Fibroblast of skin of abdomen (primary cell): ENCODE measurements at places on chromosomes 6 and 20.
A peak's percentile ranks its signal among the peaks of the same experiment; 100 is the strongest.

DNA sequence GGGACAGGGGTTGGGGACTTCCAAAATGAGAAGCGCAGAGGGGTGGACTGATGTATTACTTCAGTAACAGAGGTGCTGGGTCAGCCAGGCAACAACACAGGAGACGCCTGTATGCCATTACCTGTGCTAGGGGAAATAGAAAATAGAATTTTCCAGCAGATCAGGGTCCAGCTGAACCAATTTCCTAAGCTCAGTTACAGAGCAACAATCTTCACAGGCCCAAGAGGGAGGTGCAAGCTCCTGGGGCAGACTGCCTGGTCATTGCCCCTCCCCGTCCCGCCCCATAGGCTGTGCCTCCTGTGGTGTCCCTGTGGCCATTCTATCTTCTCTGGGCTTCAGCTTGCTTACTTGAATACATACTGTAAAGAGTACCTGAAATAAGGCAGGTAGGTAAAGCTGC lies 3.7 kb downstream of the KCNK5 start:
- no peak for DNase-seq

DNA sequence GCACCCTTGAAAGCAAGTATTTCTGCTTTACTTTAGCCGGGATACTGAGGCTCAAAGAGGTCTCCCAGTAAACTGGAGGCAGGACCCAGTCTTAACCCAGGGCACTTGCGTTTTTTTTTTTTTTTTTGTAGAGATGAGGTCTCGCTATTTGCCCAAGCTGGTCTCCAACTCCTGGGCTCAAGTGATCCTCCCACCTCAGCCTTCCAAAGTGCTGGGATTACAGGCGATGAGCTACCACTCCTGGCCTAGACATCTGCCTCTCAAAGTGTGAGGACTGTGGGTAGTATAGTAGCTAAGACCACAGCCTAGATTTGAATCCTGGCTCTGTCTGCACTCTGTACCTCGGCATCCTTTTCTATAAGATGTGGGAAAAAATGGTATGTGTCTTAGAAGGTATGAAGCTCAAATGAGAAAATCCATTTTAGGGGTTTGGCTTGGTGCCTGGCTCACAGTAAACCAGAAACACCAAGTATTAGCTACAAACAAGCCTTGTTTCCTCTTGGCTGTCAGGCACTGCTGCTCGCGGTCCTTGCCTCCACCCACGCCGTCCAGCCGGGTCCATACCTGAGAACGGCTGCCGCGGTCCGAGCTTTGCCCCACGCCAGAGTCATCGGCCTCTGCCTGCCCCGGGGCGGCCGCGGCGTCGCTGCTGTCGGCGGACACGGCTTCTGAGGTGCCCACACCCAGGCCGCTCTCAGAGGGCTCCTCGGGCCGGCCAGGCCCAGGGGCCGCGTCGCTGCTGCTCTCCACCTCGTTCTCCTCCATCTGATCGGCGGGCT lies 1.2 kb downstream of the ZNF335 start:
- peak; percentile 24 for DNase-seq

- DNase-seq: peak; percentile 10
Observed at GRCh38 chr20:7608250-7608649, 332.0 kb downstream of the HAO1 start.

GRCh38 chr6:161413355-161413771 lies 139.5 kb upstream of the AGPAT4 start:
- DNase-seq: no peak

DNA sequence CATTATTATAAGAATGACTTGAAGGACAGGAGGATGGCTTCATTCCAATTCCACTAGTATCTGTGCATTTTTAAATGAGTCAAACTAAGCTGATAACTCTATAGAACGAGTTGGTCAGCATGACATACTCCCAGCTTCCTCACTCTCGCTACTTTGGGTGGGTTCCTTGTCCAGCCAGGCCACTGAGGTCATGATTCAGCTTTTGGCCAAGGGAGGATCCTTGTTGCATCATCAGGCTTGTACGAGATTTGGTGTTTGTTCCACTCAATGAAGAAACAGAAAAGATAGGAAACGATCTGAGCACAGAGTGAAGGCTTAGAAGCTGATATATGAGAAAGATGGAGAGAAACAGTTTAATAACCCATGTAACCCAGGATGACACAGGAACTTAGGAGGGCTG lies 19.8 kb downstream of the NEDD9 start:
- peak; percentile 45 for DNase-seq

DNA sequence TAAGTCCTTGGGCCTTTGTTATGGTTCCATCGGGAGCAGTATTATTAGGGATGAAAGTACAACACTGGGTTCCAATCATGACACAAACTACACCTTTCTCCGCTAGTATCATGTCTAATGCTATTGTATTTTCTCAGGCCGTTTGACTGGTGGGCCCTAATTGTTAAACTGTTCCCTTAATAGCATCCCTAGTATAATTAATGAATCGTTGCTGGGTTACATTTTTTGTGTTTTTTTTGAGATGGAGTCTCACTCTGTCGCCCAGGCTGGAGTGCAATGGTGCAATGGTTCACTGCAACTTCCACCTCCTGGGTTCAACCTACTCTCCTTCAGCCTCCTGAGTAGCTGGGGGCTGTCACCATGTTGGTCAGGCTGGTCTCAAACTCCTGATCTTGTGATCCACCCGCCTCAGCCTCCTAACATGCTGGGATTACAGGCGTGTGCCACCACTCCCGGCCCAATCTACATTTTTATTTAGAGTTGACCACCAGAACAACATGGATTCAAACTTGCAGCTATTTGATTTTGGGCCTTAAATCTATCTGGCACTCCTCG lies 4.1 kb upstream of the ZNFX1 start:
- DNase-seq: no peak

DNA sequence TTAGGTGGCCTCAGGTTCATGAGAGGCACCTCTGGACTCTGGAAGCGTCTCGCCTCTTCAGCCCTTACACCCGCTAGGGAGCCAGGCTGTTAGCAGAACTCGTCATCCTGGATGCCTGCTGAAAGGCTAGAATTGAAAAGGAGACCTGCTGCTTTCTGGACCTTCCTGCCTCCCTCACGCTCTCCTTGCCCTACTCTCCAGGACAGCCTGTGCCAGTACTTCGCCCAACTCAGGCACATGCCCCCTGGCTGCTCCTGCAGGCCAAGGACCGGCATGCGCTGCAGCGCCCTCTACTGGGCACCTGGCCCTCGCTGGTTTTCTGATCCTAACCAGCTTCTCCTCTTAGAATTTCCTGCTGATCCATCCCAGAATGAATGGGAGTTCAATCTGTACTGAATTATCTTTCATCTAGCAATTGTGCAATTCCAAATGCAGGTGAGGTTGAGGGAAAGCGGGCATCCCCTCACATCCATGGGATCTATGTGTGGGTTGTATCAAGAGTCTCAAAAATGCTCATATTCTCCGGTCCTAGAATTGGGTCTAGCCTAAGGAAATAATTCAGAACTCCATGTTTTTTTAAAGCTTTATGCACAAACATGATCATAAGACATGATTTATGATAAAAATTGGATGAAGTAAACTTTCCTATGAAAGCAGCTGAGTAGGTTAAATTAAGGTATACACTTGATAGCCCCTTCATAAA lies 78.0 kb downstream of the PTPN1 start:
- peak; percentile 33 for DNase-seq

- peak; percentile 2 for DNase-seq
Observed at GRCh38 chr20:16167423-16168130, 405.7 kb downstream of the KIF16B start.

DNA sequence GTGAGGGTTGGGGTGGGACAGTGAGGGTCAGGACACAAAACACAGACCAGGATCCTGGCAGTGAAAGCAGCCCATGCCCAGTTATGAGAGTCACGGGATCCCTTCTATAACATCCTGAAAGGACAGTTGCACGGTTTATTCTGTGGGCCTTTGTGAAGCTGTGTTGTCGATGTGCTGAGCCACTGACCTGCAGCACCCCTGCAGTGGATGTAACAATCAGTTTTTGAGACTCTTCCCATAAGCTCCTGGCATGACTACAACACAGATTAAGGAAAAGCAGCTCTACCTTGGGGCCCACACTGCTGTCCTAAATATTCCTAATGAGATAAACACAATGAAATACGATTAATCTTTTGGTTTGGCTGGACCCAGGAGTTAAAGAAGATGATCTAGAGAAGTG lies 3.7 kb downstream of the PYGB start:
- DNase-seq: no peak

DNA sequence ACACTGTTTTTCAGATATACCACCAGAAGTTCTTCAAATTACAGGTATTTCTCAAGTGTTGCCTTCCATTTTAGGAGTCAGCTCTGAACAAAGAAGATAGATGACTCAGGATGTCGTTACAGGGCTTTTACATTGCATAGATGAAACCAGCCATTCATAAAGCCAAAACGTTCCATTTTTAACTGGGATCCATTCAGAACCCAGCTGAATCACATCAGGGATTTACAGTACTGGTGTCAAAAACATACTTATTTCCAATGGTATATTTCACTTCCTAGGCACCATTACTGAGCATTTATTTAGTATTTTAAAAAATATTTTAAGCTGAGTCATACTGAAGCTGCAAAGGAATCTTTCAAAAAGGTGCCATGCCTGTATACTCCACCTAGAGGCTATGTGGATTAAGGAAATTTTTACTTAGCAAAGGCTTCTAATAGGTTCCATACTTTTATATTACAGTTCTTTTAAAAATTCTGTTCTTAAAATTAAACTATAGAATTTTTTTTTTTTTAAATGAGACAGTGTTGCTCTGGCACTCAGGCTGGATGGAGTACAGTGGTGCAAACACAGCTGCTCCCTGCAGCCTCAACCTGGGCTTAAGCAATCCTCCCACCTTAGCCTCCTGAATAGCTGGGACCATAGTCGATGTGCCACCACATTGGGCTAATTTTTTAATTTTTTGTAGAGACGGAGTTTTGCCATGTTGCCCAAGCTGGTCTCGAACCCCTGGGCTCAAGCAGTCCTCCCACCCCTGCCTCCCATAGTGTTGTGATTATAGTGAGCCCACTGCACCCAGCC lies 2.6 kb downstream of the ASF1A start:
- DNase-seq: peak; percentile 43

DNA sequence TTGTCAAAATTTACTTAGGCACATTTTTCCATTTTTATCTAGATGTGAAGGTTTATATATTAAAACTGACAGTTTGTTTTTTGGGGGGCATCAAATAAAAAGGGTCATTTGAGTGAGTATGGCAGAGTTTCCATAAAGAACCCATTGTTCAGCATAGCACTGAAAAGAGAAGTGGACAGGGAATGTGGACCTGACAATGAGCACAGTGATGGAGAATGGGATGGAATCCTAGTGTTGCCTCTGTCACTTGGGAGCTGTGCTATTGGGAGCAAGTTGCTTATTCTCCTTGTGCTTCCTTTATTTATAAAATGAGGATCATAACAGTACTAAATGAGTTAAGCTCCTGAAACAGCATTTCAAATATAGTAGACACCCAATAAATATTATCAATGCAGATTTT lies 130.7 kb upstream of the SIM1 start:
- DNase-seq: no peak

GRCh38 chr6:10314163-10314955 lies 100.5 kb downstream of the TFAP2A start:
- DNase-seq: no peak

- DNase-seq: no peak
Observed at GRCh38 chr6:10733863-10734262, 11.0 kb downstream of the TMEM14C start.

GRCh38 chr20:13288357-13288756 lies 67.3 kb downstream of the ISM1 start:
- no peak for DNase-seq

DNA sequence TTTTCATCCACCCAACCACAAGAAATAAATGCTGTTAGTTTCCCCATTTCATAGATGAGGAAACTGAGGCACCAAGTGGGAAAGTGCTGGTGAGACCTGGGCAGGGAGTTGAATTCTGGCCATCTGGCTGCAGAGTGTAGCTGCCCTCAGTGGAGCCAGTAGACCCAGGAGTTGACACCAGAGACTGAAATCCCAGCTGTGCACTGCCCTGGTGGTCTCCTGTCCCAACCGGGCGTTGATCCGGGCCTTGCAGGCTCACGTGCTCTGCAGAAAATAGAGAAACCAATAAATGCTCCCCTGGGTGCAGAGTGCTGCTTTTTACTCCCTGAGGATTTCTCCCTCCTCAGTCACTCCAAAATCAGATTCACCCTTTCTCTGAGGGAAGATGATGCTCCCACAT lies 18.4 kb downstream of the HLA-F start:
- DNase-seq: no peak

DNA sequence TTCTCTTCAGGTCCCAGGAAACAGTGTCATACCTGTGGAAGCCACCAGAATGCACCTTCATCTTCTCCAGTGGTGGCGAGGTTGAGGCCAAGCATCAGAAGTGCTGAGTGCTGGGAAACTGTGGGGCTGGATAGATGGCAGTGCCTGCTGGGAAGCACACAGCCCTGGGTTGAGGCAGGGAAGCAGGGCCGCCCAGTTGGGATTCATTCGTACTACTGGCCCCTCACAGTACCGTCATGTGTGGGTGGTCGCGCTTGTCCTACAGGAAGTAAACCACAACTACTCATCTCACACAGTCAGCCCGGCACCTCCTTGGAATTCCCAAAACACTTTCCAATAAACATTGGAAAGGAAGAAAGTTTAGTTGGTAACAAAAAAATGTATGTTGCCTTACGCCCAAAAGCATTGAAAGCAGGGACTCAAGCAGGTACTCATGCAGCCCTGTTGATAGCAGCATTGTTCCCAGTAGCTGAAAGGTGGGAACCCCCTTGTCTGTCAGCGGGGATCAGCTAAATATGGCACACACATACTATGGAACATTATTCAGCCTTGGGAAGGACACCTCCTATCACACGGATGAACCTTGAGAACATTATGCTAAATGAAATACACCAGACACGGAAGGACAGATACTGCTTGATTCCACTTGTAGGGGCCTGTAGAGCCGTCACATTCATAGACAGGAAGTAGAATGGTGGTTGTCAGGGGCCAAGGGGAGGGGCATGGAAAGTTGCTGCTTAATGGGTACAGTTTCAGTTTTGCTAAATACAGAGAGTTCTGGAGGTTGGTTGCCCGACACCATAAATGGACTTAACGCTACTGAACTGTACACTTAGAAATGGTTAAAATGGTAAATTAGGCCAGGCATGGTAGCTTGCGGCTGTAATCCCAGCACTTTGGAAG lies 162.7 kb downstream of the MTHFD1L start:
- DNase-seq: no peak

GRCh38 chr6:53062169-53062539 lies 3.0 kb upstream of the FBXO9 start:
- DNase-seq: no peak

DNA sequence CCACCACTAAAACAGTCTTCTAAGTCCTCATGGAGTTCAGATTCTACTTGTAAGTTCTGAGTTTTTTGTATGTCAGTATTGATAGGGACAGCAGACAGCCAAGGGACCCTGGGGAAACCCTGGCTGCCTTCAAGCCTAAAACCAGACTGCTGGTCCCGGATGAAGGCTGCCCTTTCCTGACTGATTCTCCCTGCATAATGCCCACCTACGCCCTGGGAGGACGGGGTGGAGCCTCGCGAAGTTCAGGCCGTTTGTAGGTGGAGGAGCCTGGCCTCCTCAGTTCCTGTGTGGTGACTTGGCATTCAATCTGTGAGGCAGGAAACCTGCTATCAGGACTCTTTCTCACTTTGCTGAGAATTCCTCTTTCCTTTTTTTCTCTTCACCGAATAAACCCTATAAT lies 120.3 kb upstream of the LGSN start:
- no peak for DNase-seq

- peak; percentile 14 for DNase-seq
Observed at GRCh38 chr6:139490482-139490881, 116.0 kb upstream of the CITED2 start.
